ENCODE measurements at places on chromosomes 16 and 17. TPM values are rescaled to one million over a fixed set of nuclear protein-coding genes. Genes with fewer than 3 reads are reported as not detected.

- no peak for DNase-seq
These were observed 138.3 kb downstream of the SOCS1 start for GRCh38 chr16:11117576-11118211.

GRCh38 chr17:43042025-43042628 lies 17.1 kb downstream of the RND2 start:
- no peak for DNase-seq

Gene P2RX1
- 0.17 TPM for total RNA-seq

- no peak for DNase-seq
These were observed 2.8 kb downstream of the XYLT2 start for GRCh38 chr17:50348522-50349242.

Gene RHOT1
- 77.3 TPM for total RNA-seq

DNA sequence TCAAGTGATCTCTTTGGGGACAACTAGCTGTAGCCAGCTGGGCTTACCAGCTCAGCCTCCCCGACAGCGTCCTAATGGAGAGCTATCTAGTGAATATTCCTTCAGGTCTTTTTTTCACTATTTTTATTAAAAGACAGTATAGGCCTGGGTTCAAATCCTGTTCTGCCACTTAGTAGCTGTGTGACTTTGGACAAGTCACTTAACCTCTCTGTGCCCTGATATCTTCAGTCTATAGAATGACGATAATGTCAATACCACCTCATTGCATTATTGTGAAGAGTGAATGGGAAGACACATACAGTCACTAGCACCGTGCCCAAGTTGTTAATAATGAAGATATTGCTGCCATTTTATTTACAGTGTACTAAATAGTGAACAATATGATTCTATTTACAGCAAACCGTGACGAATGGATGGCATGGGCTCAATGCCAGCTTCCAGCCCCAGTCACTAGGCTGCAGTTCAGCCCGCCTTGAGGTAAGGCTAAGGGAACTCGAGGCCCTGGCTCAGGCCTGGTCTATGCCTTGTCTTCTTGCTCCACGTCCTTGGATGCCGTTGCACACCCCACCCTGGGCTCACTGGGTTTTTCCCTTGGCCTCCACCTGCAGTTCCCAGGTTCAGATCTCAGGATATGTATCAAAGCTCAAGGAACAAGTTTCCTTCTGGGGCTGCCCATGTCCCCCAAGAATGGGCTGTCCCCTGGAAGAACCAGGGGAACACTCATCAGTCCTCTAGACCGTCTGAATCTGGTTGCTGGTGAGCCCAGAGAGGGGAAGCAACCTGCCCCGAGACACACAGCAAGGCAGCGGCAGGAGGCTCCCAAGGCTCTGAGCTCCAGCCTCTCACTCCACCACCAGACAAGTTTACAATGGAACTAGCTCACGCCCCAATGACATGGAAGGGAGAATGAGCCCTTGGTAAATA lies 95.4 kb upstream of the TNRC6C start:
- DNase-seq: peak; percentile 33

Gene DECR2
- total RNA-seq: 9.8 TPM

Gene SLC38A8
- total RNA-seq: 2.0 TPM

GRCh38 chr17:9371019-9371418 lies 204.6 kb downstream of the STX8 start:
- no peak for DNase-seq

DNA sequence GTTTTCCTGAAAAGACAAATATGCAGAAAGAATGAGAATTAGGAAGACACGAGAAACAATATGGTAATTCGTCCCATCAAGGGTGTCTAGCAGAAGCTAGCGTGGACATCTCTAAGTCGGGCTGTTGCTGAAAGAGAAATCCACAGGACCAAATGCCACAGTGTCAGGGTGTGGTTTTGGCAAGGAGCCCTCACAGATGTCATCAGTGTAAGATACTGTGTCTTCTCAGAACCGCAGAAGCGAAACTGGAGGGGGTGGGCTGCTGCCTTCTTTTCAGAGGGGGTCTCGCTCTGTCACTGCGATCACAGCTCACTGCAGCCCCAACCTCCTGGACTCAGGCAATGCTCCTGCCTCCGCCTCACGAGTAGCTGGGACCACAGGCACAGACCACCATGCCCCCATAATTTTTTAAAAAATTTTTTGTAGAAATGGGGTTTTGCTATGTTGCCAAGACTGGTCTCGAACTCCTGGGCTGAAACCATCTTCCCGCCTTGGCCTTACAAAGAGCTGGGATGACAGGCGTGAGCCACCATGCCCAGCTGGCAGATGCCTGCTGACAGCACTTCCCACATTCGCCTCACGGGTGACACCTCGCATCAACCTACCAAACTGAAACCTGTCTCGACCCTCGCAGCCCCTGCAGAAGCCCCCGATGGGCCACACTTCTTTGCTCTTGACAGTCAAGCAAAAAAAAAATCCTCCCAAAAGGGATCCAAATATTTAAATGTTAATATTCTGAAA lies 26.2 kb downstream of the TRAP1 start:
- DNase-seq: no peak

Gene ENPP7
- not detected for total RNA-seq

DNA sequence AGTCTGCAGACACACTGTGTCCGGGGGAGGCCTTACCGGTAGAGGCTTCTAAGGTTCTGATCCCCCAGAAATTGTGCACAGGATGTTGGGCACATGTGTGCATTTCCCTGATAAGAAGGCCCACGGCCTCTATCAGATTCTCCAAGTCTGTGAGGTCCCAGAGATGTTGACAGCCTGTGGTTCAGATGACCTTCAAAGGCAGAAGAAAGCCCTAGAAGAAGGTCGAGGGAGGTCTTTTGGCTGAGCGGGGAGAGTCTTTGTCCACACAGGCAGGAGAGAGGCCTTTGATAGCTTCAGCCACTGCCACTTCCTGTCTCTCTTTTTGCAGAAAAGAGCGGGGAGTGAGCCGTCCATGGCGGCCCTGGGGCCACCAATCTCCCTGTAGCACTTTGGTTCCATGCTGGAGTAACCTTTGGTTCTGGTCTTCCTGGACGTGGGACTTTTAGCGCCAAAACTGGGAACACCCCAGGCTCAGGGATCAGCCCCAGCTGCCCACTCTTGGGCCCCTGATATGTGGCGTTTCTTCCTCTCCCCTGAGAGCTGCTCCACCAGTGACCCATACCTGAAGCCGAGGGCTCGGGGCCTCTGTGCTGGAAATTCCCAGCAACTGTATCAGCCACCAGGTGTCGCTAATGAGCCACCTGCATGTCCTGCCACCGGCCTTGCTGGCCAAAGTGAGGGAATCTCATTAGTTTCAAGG lies 28.1 kb upstream of the LGALS9 start:
- peak; percentile 78 for DNase-seq

Gene SKAP1
- total RNA-seq: 0.27 TPM

- DNase-seq: no peak
These were observed 5.0 kb upstream of the CCL4L2 start for GRCh38 chr17:36205637-36206485.

- no peak for DNase-seq
These were observed 32.1 kb downstream of the CTCF start for GRCh38 chr16:67594256-67594915.

Gene CORO1A
- total RNA-seq: 10.3 TPM

Gene PYCARD
- total RNA-seq: 7.4 TPM

GRCh38 chr16:88681709-88682451 lies 4.4 kb downstream of the SNAI3 start:
- peak; percentile 69 for DNase-seq

DNA sequence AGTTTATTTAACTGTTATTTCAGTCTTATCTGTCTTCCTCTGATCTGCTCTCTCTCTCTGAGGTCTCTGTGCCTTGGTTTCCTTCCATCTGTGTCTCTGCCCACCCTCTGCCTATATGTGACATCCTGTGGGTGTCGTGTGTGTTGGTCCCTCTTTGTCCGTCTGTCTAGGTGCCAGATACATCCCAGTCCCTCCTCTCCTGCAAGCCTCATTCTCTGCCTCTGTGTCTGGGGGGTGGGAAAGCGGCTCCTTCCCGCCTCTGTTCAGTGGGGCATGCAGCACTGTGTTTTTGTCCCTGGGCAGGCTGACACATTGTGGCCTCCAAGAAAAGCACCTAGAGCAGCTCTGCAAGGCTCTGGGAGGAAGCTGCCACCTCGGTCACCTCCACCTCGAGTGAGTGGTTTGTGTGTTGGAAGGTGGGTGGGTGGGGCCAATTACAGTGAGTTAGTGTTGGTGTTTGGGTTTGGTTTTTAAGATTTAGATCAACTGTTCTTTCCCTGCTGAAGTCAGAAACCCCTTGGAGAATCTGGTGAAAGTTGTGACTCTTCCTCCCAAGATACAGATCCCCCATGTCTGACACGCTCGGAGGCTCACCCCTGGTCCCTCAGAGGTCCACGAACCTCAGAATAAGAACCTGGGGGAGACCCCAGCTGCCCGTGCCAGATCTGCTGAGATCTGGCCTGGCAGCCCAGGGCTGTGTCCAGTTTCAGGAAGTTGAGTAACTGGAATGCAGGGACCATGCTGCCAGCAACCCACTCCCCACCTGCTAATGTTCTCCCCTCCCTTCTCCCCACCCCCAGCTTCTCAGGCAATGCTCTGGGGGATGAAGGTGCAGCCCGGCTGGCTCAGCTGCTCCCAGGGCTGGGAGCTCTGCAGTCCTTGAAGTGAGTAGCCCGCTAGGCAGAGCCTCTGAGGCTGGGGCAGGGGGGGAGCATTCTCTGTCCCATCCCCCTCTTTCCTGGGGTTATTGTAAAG lies 50.9 kb upstream of the CPNE2 start:
- no peak for DNase-seq

DNA sequence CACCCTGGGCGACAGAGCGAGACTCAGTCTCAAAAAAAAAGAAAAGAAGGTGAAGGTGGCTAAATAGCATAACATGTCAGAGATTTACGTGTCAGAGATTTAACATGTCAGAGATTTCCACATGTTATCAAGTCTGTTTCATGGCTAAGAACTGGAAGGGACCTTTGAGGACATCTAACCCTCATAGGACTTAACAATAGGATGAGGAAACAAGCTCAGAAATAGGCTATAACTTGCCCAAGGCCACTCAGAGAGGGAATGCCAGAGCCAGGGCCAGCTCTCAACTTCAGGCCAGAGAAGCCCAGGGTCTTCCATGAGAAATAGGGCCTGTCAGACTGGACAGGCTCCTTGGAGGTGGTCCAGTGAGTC lies 26.8 kb upstream of the ZNF629 start:
- DNase-seq: no peak

GRCh38 chr17:62807812-62808575 lies at the start of gene MARCHF10:
Gene MARCHF10, minus strand, starts transcription at chr17:62808314. Its CDS starts 6,579 bp downstream, at chr17:62801735.
- DNase-seq: peak; percentile 29

Gene KRTAP4-3
- total RNA-seq: not detected

DNA sequence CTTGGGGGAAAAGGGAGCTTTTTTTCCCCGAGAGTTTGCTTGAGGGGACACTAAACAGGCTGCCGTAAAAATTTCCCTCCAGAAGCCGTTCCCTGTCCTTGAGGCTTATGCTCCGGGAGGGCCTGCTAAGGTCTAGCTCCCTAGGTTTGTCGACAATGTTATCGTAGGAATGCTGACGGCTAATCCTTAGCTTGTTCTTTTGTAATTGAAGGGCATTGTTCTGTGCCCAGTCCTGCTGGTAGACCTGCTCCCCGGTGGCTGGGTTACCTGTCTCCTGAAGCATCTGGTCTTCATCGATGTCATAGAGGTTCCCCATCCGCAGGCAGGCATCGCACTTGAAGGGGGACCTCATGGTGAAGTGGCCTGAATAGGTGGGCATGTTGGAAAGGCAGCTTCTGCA lies 418.7 kb downstream of the GRIN2A start:
- no peak for DNase-seq

Gene DLX4
- total RNA-seq: not detected

Gene SLC13A2
- not detected for total RNA-seq

All from left ventricle myocardium superior (tissue), 1 donor.